ACHN (cell line): ENCODE measurements at places on chromosomes 3 and 15.

DNA sequence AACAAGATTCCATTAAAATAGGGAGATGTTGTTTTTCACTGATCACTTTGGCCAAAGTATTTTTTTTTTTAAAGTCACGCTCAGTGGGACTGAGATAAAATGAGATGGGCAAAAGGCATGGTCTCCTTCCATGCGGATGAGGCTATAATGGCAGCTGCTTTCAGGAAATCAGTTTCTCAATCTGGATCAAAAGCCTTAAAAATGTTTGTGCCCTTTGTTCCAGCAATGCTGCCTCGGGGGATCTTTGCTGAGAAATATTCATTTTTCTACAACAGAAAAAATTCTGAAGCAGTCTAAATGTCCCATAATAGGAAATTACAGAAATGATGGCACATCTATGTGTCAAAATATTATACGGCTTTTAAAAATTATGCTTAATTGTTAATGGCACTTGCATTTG lies 97.2 kb downstream of the SMAD6 start:
- DNase-seq = no peak

DNA sequence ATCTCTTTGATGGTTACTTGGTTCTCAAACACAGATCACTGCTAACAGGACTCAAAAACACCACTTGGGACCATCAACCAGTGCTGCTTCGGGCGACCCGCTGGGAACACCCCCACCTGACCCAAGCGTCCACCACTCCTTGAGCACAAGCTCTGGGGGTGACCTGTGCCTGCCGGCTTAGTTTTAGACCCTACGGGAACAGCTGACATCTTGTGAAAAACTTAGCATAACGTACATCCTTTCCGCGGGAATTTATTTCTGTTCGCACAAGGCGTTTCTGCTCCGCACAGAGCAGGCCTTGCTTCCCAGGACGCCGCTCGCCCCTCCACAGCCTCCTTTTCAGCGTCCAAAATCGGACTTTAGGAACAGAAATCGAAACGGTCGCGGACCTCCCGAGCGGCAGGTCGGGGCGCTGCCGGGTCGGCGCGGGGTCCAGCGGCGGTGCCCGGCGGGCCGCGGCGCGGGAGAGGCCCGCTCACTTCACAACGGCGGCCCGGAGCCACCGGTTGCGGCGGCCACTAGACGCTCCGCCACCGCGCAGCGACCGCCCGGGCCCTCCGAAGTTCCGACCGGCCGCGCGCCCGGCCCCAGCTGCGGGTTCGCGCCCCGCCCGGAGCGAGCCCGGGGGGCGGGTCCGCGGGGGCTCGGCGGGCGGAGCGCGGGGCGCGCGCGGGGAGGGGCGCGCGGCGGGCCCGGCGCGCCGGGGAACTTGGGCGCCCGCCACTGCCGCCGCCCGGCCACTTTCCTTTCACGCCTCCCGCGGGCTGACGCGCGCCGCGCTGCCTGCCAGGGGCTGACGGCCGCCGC lies 959 bp downstream of the SFMBT1 start:
- peak; percentile 60 for DNase-seq

DNA sequence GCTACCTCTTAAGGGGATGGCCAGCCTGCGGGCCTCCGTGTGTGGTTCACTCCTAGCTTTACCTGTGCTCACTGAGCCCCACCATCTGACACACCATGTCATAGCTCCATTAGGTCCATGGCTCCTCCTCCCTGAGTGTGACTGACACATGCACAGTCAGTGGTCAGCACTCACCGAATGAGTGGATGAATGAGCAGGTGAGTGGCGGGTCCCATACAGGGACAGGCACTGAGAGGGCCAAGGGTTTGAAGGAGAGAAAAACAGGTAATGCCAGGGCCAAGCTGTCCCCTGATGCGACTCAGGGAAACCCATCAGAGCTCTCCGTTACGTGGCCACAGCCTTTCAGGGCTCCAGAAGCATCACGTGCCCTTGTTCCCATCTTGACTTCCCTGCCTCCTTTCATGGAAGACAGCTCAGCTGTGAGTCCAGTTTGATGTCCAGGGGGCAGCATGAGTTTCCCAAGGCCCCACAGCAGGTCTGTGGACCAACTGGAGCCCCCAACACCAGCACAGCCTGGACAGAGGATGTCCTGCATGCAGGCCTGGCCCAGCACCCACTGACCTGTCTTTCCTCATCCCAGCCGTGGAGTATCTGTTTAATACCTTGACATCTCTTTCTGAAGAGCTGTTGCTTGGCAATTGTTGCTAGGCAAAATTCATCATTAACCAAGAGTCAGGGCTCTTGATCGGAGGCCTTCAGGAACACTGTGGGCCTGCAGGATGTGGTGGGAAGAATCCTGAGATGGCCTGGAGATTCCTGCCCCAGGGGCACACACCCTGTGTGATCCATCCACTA lies 84.4 kb downstream of the PLXNA1 start:
- DNase-seq = no peak

DNA sequence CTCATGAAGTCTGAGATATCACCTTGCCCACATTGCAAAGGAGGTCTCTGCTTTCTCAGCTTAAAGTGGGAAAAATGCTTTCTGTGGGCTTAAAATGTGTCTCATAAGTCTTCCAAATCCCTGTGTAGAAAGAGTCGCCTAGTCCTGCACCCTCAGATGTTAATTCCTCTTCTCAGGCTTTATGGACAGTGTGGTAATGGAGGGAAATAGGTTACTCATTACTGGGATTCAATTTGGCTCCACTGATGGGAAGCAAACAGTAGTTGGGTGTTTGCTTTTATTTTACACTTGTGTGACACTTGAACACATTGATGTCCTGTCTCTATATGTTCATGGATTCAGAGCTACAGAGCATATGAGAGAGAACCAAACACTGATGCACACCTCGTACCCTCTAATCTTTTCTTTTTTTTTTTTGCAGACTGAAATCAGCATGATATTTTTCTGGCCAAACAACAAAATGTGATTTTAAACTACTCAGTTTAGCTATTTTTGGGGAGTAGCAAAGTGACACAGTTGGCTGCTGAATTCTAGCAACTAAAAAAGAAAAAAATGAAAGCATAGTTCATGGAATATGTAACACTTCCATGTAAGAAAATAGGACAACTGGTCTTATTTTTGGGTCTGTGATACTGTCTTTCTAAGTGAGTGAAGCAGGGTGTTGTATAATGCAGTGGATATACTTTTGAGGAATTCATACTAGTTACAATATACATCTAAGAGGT lies 8.6 kb downstream of the PTPRG start:
- peak; percentile 9 for DNase-seq

DNA sequence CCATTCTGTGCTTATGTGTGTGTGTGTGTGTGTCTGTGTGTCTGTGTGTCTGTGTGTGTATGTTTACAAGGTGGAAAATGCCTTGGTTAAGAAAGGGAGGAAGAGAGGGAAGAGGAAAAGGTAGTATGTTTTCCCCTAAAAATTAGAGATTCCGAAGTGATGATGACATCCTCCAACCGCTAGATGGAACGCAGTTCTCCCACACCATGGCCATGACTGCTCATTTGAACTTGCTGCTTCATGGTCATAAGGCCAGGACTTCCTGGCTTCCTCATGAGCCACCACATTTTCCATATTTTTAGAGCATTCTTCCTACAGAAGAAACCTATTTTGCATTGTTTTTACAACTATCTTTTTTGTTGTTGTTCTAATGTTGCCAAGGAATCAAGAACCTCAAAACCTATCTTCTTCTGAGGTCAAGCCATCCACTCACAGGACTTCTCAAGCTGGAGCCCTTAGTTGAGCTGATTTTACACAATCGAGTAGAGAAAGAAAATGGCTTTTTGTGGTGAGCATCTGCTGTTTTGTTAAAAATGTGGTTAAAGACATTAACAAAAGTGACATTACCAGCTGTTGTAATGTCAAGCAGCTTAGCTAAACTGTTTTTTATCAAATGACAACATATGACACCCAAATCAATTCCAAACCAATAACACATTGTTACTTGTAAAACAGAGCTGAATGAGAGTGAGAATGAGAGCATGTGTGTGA lies 1091.0 kb downstream of the FHIT start:
- no peak for DNase-seq
